Stimulated activated CD4-positive, alpha-beta T cell treated with anti-CD3 and anti-CD28 coated beads, Interleukin-2, amount 100 ng/mL, for 4 hours (primary cell): ENCODE measurements at places on chromosomes 16 and 17.
A peak's percentile ranks its signal among the peaks of the same experiment; 100 is the strongest.

GRCh38 chr16:85449191-85449884 is 163.8 kb upstream of the GSE1 start:
- DNase-seq: no peak

DNA sequence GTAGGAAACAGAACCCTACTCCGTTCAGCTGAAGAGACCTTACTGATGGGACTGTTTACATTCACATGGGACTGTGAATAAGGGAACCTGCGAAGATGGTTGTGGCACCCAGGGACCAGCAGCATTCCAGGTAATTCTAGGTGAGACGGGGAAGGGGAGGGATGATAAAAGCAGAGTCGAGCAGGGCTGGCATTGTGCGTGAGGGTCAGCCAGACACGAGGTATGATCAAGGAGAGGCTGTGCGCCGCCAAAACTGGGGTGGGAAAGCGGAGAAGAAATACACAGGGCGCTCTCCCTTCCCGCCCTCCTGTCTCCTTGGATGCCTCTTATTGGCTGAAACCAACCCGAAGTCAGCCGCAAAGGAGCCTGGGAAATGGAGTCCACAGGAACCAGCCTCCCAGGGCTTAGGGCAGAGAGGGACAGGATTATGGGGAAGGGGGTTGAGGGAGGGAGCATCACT is 38.4 kb upstream of the CSNK2A2 start:
- peak; percentile 54 for DNase-seq

DNA sequence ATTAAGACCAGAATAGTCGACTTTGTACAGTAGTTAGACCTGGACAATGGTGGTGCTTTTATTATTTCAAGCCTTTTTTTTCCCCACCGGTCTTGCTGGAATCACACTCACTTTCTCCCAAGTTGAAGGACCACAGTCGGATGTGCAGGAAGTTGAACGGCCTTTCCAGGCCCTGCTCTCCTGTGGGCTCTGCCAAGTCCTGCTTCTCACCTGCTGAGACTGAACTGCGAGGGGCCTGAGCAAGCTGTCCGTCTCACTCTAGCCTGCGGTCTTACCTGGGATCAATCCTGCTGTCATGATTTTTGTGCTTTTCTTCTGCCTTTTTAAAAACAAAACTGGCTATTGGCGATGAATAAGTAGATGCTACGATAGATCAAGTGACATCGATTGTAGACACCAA is 1.3 kb downstream of the TLCD3A start:
- DNase-seq: no peak

GRCh38 chr17:14112407-14112806 is 43.1 kb downstream of the COX10 start:
- no peak for DNase-seq

DNA sequence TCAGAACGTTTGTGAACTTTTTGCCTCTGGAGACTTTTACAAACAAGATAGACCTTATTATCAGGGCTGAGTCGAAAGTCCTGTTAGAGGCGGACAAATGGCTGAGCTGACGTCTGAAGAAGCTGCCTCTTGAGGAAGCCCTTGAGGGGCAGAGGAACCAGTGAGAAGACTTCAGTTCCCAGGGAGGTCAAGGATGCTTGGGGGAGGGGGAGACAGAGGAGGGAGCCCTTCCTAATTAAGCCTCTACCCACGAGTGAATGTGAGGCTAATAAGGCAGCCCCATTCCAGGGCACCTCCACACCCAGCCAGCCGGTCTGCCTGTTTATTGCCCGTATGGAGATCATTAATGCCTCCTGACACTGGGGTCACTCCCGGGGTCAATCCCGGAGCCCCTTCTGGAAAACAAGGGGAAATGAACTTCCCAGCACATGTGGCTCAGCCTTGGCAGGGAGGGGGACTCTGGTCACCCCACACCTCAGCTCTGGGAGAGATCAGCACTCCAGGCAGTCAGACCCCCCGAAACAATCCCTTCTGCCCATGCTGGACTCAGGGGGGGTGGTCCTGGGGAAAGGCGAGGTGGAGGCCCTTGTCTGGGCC is 9.2 kb upstream of the TBX4 start:
- DNase-seq: no peak

DNA sequence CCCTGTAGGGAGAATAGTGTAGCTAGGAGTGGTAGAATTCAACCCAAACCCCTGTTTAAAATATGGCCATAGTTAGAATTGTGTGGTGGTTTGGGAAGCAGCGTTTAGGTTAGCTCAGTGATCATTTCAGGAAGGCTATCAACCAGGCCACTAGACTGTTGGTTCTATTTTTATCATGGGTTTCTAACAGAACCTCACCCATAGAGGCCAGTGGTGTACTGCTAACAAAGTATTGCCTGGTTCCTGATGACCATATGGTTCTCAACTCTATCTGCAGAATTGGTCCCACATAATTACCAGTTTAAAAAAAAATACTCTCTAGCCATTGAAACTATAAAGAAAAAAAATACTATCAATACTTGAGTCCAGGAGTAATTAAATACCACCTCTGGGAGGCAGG is 70.5 kb upstream of the RASL10B start:
- DNase-seq: no peak

DNA sequence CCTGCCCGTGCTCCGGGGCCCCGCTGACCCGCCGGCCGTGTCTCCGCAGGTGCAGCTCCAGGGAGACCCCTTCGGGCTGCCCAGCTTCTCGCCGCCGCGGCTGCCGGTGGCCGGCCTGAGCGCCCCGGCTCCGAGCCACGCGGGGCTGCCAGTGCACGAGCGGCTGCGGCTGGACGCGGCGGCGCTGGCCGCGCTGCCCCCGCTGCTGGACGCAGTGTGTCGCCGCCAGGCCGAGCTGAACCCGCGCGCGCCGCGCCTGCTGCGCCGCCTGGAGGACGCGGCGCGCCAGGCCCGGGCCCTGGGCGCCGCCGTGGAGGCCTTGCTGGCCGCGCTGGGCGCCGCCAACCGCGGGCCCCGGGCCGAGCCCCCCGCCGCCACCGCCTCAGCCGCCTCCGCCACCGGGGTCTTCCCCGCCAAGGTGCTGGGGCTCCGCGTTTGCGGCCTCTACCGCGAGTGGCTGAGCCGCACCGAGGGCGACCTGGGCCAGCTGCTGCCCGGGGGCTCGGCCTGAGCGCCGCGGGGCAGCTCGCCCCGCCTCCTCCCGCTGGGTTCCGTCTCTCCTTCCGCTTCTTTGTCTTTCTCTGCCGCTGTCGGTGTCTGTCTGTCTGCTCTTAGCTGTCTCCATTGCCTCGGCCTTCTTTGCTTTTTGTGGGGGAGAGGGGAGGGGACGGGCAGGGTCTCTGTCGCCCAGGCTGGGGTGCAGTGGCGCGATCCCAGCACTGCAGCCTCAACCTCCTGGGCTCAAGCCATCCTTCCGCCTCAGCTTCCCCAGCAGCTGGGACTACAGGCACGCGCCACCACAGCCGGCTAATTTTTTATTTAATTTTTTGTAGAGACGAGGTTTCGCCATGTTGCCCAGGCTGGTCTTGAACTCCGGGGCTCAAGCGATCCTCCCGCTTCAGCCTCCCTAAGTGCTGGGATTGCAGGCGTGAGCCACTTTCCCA is 5.9 kb downstream of the CTF1 start:
- DNase-seq: no peak

- DNase-seq: no peak
These were observed 4.6 kb upstream of the TAF15 start for GRCh38 chr17:35804658-35805192.

DNA sequence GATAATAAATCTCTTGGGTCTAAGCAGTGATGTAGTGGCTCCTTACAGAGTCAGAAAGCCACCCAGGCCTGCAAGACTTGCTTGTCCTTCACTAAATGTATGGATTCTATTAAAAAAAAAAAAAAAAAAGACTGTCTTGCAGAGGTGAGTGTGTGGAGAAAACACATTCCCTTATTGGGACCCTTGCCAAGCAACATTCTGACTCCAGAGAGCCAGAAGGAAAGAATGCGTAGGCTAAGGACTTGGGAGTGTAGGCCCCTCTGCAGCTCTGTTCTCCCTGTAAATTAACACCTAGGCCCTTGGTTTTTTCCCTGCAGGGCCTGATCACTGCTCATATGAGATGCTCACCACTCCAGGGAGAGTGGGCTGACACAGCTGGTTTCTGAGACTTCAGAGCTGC is 17.8 kb downstream of the SCPEP1 start:
- no peak for DNase-seq
